ENCODE measurements at places on chromosomes 5 and 9. TPM values are rescaled to one million over a fixed set of nuclear protein-coding genes. Genes with fewer than 3 reads are reported as not detected.
A peak's percentile ranks its signal among the peaks of the same experiment; 100 is the strongest.

GRCh38 chr5:72115296-72115695 lies 8.0 kb downstream of the MAP1B start:
- DNase-seq = no peak

DNA sequence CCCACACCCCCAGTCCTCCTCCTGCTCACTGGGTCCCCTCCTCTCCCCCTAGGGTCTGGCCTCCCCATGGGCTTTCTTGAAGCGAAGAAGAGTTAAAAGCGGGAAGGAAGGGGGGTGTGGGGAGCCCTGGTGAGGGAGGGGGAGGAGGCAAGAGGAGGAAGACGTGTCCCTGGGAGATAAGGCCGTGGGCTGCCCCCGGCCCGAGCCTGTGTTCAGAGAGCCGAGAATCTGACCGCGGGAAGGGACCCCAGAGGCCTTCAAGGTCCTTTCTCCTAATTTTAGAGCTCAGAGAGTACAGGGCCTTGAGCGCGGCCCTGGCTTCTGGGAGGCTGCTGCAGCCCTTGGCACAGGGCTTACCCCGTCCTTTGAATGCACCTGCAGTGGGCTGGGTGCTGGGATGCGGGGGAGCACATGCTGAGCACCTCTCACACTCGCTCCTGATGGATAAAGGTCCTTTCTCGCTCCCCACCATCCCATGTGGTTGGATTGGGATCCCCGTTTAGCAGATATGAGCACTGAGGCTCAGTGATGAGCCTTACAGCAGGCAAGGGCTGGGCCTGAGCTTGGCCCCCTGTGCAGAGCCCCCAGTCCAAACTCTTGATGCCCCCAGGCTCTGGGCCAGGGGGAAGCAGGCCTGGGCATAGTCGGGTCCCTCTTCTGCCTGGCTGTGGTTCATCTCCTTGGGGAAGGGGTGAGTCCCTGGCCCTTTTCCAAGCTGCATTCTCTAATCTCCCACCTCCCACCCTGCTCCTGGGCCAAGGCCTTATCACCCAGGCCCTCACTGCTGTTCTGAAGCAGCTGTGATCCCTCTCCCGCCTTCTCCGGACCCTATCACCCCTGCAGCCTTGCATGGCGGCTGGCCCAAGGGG lies 5.9 kb downstream of the GFI1B start:
- DNase-seq = no peak

BTNL8 gene
- total RNA-seq = 0.32 TPM

ARID3C gene
- total RNA-seq = not detected

- DNase-seq = no peak
Observed at GRCh38 chr9:76219560-76220151, 174.6 kb downstream of the RFK start.

DNA sequence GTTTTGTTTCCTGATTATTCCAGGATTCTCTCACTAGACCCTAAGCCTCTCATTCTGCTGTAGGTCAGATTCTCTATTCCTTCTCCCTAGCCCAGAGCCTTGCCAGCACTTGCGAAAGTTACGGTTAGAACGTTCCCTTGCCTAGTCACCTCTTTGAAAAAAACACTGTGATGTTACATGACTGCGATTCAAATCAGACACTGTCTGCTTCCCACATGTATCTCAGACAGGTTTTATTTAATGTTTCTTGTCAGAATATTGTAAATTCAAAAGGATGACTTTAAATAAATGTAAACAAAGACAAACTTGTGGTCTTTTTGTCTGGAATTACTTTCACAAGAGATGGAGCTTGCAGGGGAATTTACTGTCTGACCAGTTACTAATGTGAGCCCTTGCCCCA lies 116.5 kb upstream of the OTULINL start:
- no peak for DNase-seq

GRCh38 chr9:124392871-124393460 lies 22.3 kb downstream of the PSMB7 start:
- peak; percentile 58 for DNase-seq

GRCh38 chr5:139588962-139589361 lies 27.8 kb downstream of the UBE2D2 start:
- DNase-seq = no peak

CDKN2A gene
- total RNA-seq = not detected

GRCh38 chr5:54007827-54008777 lies 302.3 kb downstream of the ARL15 start:
- no peak for DNase-seq

HTR4 gene
- not detected for total RNA-seq

DNA sequence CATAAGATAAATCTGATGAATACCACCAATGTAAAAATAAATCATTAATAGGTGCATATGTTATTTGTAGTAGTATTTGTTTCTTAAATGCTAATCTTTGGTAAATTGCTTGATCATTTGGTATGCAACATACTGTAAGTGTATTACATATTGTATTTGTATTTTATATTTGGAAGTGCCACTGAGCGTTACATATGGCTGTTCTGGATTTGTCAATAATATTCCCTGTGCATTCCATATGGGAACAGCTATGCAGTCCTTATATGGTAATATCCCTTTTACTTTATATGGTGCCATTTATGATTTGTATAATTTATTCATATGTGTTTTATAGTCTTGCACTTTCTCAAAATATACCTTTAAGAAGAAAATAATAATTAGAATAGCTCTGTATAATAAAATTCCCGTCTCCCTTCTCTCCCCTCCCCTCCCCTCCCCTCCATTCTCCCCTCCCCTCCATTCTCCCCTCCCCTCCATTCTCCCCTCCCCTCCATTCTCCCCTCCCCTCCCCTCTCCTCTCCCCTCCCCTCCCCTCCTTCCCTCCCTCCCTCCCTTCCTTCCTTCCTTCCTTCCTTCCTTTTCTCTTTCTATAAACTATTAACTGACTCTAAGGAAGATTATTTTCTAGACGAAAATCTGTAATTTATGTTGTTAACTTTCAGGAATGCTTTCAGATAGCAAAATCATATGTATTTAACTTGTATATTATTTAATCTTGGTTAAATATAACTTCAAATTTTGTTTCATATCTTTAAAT lies 241.4 kb downstream of the CSNK1G3 start:
- no peak for DNase-seq

- DNase-seq = no peak
Observed at GRCh38 chr9:84711936-84712335, 42.4 kb downstream of the NTRK2 start.

AJM1 gene
- total RNA-seq = 2.7 TPM

GALT gene
- 16.0 TPM for total RNA-seq

GRCh38 chr5:115578657-115579056 lies 23.6 kb downstream of the TICAM2 start:
- DNase-seq = no peak

GRCh38 chr5:149766460-149767280 lies 36.6 kb downstream of the PPARGC1B start:
- DNase-seq = no peak

- DNase-seq = no peak
Observed at GRCh38 chr9:132412089-132412488, 2.1 kb downstream of the CFAP77 start.

CENPK gene
- total RNA-seq = 44.0 TPM

GFI1B gene
- not detected for total RNA-seq

HSPB3 gene
- not detected for total RNA-seq

DNA sequence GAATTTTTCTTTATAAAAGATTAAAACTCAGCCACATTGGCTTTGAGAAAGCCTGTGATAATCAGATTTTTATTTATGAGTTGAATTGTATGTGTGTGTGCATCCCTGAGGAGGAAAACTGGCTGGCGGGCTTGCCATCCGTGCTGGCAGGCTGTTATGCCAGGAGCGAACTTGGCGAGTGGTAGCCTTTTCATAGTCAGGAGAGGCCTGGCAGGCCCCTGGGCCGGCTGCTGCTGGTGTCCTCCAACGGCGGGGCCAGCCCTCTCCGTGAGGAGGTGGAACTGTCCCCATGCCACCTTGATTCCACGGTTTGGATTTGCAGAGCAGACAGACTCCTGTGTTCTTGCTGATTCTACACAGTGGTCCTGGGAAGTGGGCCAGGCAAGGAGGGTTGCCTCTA lies 43.3 kb downstream of the ZNF618 start:
- DNase-seq = no peak

PTPA gene
- 82.9 TPM for total RNA-seq

MYOZ3 gene
- total RNA-seq = not detected

DNA sequence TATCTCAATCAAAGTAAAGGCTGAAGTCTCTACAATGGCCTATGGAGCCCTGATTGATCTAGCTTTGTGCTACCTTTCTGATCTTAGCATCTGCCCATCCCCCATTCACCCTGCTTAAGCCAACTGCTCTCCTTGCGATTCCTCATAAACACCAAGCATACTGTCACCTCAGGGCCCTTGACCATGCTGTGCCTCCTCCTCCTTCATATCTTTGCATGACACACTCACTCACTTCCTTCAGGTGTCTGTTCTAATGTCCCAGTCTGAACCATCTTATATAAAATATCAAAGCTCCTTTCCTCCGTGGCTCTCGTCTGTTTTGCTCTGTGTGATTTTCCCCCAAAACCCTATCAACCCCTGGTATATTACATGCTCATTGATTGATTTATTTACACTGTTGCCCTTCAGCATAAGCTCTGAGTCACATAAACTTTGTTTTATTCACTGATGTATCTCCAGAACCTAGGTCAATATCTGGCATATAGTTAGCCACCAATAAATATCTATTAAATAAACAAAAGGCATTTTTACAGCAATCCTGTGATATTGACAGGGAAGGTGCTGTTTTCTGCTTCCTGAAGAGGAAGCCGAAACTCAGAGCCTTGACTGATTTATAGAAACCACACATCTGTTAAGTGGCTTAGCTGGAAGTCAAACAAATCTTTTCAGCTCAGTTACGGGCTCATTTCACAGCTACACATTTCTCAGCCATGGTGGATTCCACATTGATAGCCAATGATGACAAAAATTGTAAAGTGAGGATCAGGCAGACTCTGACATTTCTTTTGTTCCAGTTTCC lies 103.6 kb downstream of the BOD1 start:
- DNase-seq = no peak
